ENCODE measurements at places on chromosomes 3 and 15. TPM values are rescaled to one million over a fixed set of nuclear protein-coding genes. Genes with fewer than 3 reads are reported as not detected.

The MAGEF1 gene
- 26.9 TPM for total RNA-seq

The IL17RB gene
- 1.1 TPM for total RNA-seq

The CPN2 gene
- total RNA-seq, result not detected

The CPA3 gene
- 5.1 TPM for total RNA-seq

The TMA7 gene
- 286 TPM for total RNA-seq

The RLBP1 gene
- total RNA-seq, result not detected

The UROC1 gene
- not detected for total RNA-seq

The LRTM1 gene
- not detected for total RNA-seq

The CCRL2 gene
- 4.2 TPM for total RNA-seq

The EAF1 gene
- total RNA-seq, result 13.2 TPM

The CCR8 gene
- not detected for total RNA-seq

The CCK gene
- total RNA-seq, result not detected

The ADAMTS7 gene
- total RNA-seq, result 20.8 TPM

The NME9 gene
- total RNA-seq, result not detected

The CDCP1 gene
- total RNA-seq, result 0.48 TPM

The DAPK2 gene
- total RNA-seq, result 28.8 TPM

The CKMT1A gene
- 3.3 TPM for total RNA-seq

The NEK11 gene
- 2.0 TPM for total RNA-seq

Measured in right atrium auricular region (tissue), 2 donors.